ENCODE measurements at places on chromosomes 4 and X. TPM values are rescaled to one million over a fixed set of nuclear protein-coding genes. Genes with fewer than 3 reads are reported as not detected.

DNA sequence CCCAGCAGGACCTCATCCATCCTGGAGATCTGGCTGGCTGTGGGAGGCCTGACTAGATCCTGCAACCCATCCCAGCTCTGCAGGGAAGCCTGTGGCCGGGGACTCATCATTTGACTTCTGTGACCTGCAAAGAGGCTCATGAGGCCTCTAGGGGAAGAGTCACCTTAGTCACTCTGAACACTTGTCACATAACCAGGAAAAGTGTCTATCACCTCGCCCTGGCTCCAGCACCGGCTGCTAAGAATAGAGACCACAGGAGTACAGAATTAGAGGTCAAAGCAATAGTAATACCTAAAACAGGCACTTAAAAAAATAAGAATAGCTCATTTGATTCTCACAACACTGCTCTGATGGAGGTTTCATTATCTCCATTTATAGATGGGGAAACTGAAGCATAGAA lies 3.8 kb upstream of the NSG1 start:
- DNase-seq, result no peak

DNA sequence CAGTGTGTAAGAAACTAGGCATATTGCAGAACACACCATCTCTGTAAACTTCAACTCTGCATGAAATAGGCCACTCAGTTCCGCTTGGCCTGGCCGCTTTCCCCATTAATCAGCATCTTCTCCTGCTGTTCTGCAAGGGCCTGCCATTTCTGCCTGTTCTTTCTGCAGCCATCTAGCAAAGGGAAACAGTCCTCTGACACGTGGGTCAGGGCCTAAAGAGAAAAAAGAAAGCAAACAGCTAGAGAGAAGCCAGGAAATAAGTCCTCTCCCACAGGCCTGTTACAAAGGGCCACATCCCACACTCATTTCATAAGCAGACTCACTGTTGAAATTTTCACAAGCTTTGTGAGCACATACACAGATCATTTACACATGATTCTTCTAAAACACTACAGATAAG lies 130.1 kb downstream of the PDE5A start:
- no peak for DNase-seq

- DNase-seq, result no peak
Measured at GRCh38 chr4:21790438-21791029, 158.0 kb downstream of the KCNIP4 start.

DNA sequence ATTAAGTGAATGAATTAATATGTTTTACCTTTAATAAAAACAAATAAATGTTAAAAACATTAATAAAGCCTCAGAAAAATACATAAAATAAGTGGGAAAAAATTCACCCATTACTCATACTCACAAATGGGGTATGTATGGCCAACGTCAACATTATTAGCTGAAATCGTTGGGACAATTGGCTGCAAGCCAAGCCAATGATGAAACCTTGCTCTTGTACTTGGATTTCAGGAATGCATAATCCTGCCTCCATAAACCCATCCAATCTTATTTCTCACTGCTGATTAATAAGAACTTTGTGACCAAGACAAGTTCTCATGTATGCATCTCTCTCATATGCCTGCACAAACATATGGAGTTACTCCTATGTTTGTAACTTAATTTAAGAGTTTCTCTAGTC lies 35.3 kb upstream of the ADAMTS3 start:
- DNase-seq, result no peak

The FRMD7 gene
- not detected for total RNA-seq

The FAM9C gene
- not detected for total RNA-seq

DNA sequence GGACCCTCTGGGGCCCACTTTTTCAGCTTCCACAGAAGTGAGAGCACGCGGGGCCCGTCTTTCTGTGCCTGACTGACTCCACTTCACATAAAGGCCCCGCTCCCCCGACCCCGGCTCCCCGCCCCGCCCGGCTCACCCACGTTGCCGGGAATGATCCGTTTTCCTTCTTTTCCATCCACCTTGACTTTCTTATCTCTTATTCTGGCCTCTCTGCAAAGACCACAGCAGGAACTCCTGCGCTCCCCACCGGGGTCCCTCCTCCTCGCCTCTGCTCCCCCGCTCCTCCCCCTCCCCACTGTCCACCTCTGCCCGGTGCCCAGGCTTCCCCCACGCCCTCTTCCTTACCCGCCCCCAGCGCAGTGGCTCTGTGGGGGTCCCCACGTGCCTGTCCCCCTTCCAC lies 54.2 kb upstream of the CLDN24 start:
- DNase-seq, result no peak

The EXOC1 gene
- total RNA-seq, result 18.4 TPM

DNA sequence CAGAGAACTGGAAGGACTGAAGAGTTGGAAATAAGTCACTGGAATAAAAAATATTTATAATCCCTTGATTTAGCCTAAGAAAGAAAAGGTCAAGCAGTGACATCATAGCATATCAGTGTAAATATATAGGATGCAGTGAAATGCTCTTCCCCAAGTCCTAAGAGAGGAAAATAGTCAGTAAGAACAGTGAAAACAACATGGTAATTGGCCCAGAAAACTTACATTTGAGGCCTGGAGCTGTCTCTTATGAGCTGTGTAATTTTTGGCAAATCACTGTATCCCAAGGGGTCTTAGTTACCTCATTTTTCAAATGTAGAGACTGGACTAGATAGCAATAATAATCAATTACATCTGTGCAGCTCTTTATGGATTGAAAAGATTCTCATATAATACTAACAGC lies 255.7 kb upstream of the AR start:
- DNase-seq, result no peak

GRCh38 chr4:33255507-33255906 lies 2535.3 kb downstream of the PCDH7 start:
- DNase-seq, result no peak

GRCh38 chrX:32137525-32137924 lies 1065.7 kb upstream of the FTHL17 start:
- DNase-seq, result no peak

- no peak for DNase-seq
Measured at GRCh38 chrX:13805241-13805640, 11.7 kb downstream of the GPM6B start.

DNA sequence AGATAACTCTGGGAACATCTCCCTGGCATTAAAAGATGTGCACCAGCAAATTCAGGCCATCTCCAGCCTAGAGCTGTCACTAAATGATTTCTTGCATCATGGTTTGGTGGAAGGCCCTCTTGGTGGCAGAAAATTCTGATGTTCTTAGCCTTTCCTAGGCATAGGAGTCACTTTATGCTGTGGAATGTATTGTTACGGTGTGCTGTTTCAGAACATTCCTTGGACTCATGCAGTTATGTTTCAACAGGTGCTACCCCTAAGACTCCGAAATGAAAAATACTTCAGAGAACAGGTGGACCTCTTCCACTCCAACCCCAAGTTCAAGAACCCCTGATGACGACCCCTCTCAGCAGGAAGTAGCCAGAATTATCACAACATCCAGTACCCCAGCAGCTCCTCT lies 20.3 kb upstream of the PAPSS1 start:
- no peak for DNase-seq

GRCh38 chr4:146165840-146166239 lies 9.7 kb upstream of the LSM6 start:
- no peak for DNase-seq

Measured in right atrium auricular region (tissue), 2 donors.